CD4-positive, alpha-beta T cell treated with Interleukin-6 for 4 hours (primary cell): ENCODE measurements at places on chromosomes 3 and 15.
A peak's percentile ranks its signal among the peaks of the same experiment; 100 is the strongest.

- DNase-seq: no peak
These were observed 9.7 kb downstream of the GTF2E1 start for GRCh38 chr3:120752230-120752629.

GRCh38 chr3:54835701-54836100, 92.2 kb downstream of the LRTM1 start:
- DNase-seq: no peak

- no peak for DNase-seq
These were observed 18.3 kb upstream of the IL16 start for GRCh38 chr15:81178365-81178764.

- DNase-seq: no peak
These were observed 12.6 kb downstream of the CEP152 start for GRCh38 chr15:48798319-48798718.

DNA sequence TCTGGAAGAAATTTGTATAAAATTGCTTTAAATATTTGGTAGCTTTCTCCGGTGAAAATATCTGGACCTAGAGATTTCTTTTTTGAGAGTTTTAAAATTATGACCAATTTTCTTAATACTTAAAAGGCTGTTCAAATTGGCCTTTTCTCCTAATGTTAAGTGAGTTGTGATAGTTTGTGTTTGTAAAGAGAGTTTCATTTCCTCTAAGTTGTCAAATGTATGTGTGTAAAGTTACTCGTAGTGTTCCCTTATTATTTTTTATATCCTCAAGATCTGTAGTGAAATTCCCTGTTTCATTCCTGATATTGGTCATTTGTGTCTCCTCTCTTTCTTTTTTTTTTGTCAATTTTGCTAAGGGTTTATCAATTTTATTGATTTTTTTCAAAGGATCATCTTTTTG, 92.6 kb upstream of the CTNNB1 start:
- no peak for DNase-seq

DNA sequence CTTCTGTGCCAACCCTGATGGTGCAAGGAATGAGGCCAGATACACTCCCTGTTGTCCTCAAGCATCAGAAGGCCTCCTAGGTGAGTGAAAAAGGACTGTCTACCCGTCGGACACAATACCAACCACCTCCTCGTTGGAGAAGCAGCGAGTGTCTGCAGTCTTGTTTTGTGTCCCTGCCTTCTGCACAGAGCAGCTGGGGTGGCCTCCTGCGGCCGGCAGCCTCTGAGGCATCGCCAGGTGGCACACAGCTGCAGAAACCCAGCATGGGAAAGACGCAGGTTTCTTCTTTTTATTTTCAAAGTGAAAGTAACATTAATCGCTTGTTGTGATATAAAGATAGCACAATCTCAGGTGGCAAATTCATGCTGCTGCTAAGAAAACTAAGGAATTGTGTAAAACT, 509.9 kb downstream of the OCA2 start:
- DNase-seq: no peak

GRCh38 chr3:149020196-149020838, 29.0 kb downstream of the GYG1 start:
- no peak for DNase-seq

- peak; percentile 67 for DNase-seq
These were observed 11.4 kb downstream of the NEK10 start for GRCh38 chr3:27357665-27358258.

DNA sequence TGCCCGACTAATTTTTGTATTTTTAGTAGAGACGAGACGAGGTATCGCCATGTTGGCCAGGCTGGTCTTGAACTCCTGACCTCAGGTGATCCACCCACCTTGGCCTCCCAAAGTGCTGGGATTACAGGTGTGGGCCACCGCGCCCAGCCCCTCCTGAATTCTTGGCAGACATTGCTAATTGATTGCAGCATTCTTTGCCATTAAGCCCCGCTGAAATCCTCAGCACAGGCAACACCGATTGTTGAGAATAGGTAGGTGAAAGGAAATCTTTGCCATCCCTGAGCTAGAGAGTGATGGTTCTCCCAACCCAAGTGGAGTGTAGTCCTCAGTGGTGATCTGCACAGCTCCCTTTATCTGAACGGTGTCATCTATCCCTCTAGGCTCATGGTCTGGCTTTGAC, 1.6 kb downstream of the MAN2A2 start:
- DNase-seq: no peak
